ENCODE measurements at places on chromosomes 7 and 10. TPM values are rescaled to one million over a fixed set of nuclear protein-coding genes. Genes with fewer than 3 reads are reported as not detected.

DNA sequence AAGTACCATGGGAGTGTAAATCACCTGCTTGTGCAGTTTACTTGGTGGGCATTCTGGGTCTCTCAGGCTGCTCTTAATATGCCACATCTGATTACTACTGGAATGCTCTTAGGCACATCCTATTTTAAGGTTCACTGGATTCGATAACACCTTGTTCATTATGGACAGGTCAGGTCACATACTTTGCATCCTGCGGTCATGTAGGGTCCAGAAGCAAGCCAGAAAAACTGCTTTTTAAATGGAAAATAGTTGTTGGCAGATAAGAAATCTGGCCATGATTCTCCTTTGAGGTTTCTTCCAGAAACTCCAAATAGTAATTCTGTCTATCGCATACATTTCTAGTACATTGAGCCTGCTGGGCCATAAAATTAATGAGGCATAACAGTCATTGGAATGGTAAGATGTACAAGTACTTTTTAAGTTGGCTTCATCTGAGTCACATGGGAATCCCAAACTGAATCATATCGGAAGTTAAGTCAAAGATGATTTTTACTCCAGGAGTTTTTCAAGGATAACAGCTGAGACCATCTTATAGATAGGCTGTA is 371.9 kb downstream of the LRRTM3 start:
- DNase-seq: no peak

DNA sequence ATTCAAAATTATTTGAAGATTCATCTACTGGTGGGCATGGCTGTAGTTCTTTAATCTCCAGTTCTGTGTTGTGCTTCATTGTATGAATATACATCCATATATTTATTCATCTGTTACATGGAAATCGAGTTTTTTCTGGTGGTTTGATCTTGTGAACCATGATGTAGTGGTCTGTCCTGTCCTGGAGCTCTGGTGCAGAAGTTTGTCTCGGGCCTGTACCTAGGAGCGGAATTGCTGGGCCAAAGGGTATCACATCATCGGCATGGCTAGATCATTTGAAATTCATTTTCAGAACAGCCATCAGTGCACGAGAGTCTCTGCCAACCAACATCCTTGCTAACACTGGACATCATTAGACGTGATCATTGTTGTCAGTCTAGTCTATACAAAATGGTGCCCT is 107.0 kb downstream of the ELFN1 start:
- no peak for DNase-seq

GRCh38 chr10:391305-391704 is 256.1 kb downstream of the ZMYND11 start:
- DNase-seq: no peak

- DNase-seq: no peak
These were observed 1260.2 kb upstream of the SORCS1 start for GRCh38 chr10:108424656-108425055.

DNA sequence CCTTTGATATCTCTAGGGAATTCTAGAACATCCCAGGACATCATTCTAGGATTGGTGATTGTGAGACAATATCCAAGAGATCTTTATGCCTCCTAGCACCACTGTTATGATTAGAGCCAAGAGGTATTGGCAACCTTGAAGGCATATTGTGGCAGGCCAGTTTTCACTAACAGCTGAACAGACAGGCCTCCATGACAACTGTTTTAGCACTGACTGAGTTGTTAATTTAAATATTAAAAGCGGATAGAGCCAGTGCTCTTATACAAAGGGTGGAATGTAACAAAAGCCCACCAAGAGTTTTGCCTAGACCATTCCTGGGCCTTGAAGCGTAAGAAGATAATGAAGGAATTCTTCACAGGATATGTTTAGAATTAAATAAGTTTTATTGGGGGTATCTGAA is 131.9 kb downstream of the DGKB start:
- DNase-seq: no peak

DNA sequence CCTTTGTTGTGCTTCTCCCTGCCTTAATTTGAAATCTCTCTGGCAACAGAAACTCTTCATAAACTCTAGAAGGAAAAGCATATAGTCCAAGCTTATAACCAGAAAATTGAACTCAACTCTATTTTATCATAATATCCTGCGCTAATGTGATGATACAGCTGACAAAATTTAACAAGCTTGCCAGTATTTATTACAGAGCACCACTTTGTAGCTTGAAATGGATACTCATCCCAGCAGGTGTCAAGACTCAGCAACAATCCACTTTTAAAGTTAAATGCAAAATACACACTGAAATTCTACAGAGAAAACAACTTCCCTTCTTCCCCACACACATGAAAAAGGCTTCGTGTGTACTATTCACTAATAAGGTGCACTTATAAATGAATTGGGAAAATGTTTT is 228.9 kb downstream of the AGMO start:
- DNase-seq: no peak

GRCh38 chr7:75532639-75533038 is 40.5 kb downstream of the SPDYE5 start:
- DNase-seq: no peak

GRCh38 chr10:132443605-132443982 is 46.6 kb downstream of the PWWP2B start:
- DNase-seq: peak; percentile 84

GRCh38 chr10:86402283-86402941 is 35.8 kb upstream of the GRID1 start:
- no peak for DNase-seq

- no peak for DNase-seq
These were observed 116.1 kb downstream of the FANK1 start for GRCh38 chr10:126012485-126012884.

The SP8 gene
- polyA plus RNA-seq: not detected

- no peak for DNase-seq
These were observed 8.1 kb downstream of the SHOC2 start for GRCh38 chr10:110927461-110927860.

DNA sequence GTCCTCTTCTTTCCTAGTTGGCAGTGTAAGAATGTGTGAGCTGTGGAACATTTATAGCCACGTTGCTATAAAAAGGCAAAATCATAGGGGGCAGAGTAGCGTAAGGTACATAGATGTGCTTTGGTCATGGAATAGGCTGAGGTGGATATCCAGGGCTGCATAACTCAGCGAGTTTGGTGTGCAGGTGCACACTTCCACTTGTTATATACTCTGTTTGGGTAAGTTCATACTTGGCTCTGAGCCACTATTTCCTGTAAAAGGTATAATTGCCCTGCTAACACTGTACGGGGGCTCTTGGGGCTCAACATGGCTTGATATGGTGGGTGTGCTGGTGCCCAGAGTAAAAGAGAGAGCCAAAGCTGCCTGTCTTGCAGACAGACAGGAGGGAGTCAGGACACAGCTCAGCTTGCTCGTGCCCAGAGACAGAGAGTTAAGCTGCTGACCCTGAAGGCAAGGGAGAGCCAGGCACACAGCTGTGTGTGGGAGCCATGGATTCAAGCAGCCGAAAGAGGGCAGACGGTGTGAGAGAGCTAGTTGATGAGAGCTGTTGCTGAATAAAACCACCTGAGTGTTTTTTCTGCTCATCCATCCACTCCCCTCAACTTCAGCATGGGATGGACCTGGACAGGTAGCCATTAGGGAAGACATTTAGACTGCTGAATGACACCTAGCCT is 126.7 kb downstream of the DKK1 start:
- no peak for DNase-seq

GRCh38 chr7:66303454-66304155 is 98.5 kb downstream of the TPST1 start:
- no peak for DNase-seq

The ZEB1 gene
- 34.7 TPM for polyA plus RNA-seq

The SFTPA1 gene
- polyA plus RNA-seq: not detected

The OR2A1 gene
- not detected for polyA plus RNA-seq

DNA sequence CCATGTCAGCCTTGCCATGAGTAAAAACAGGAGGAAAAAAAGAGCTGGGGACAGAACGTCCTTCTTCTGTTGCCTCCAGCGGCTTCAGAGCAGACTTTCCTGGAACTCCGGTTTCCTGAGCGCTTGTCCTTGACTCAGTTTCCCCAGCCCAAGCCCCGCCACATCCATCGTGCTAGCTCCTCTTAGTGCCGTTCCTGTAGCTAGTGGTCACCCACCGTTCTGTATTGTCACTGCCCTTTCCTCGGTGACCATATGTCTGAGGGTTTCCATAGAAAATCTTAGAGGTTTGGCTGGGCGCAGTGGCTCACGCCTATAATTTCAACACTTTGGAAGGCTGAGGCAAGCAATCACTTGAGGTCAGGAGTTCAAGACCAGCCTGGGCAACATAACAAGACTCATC is 100.1 kb downstream of the CUX1 start:
- no peak for DNase-seq

The CALY gene
- polyA plus RNA-seq: 0.83 TPM

DNA sequence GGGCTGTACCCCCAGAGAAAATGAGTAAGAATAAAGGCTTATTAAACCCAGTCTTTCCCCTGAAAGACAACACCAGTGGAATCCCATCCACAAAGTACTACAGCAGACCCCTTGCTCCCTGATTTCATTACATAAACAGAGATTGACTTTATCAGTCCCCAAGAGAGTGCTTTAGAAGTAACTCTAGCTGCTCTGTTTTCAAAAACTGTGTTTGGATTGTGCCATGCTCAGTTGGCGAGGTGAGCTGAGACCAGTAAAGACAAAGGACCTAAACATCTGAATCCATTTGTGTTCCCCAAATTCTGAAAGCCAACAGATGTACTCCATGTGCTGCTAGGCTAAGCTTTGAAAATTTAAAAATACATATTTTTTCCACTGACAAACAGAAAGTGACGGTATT is 127.0 kb downstream of the ATE1 start:
- DNase-seq: no peak

DNA sequence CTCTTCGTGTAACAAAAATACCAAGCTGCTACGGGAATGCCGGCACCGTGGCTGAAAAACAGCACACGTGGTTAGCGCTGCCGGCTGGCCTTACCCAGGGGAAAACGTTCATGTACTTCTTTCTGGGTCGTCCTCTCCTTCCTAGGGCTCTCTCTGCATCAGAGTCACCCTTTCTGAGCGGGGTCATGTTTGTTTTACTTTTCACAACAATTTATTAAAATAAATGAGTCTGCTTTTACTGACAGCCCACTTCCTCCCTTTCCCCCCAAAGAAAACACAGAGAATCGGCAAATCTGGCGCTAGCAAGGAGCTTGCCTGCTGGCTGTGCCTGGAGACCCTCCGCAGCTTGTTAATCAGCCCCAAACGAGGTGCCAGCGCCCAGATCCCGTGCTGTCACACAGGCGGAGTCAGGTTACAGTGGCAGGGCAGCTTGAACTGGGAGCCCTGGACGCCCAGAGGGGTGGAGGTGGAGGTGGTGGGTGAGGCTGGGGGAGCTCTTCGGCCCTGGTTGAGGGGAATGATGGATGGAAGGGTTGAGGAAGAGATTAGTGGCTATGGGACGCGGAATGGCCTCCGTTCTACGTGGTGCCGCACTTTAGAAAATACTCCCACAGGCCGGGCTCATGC is 162.2 kb upstream of the TNS3 start:
- DNase-seq: no peak

GRCh38 chr10:46226232-46226631 is 60.6 kb upstream of the ANTXRL start:
- DNase-seq: no peak

All from CD8-positive, alpha-beta memory T cell (primary cell).